ENCODE measurements at places on chromosomes 2 and 18.

DNA sequence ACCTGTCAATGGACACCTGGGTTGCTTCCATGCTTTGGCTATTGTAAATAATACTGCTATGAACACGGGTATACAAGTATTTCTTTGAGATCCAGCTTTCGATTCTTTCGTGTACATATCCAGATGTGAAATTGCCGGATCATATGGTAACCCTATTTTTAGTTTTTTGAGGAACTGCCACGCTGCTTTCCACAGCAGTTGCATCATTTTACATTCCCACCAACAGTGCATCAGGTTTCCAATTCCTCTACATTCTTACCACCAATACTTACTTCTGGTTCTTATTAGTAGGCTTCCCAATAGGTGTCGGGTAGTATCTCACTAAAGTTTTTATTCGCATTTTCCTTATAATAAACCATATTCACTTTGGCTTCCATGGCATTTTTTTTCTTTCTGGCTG, 69.6 kb downstream of the PID1 start:
- no peak for DNase-seq

- no peak for DNase-seq
These were observed 3.6 kb downstream of the HJURP start for GRCh38 chr2:233850745-233851144.

- DNase-seq, result no peak
These were observed 2.1 kb upstream of the ABCB6 start for GRCh38 chr2:219220652-219221402.

DNA sequence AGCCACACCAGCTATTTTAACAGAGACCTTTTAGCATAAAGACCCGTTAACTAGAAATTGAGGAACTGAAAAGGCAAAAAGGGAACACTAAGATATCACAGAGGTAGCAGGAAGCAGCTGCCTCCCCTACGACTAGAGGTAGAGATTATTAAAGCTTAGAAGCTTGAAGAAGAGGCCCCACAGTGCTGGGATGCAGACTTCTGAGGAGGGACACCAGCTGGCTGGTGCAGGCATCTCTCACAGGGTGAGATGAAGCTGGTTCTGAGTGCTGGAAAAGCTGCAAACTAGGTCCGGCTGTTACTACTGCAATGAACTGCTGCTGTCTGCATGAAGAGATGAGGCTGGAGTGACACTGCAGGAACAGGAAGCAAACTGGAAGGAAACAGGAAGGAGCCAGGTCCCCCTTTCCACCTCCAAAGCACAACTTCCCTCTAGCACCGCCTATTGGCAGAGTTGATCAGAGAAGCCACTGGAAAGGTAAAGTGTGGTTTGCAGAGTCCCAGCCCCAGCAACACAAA, 61.2 kb upstream of the MRPS9 start:
- DNase-seq, result no peak

DNA sequence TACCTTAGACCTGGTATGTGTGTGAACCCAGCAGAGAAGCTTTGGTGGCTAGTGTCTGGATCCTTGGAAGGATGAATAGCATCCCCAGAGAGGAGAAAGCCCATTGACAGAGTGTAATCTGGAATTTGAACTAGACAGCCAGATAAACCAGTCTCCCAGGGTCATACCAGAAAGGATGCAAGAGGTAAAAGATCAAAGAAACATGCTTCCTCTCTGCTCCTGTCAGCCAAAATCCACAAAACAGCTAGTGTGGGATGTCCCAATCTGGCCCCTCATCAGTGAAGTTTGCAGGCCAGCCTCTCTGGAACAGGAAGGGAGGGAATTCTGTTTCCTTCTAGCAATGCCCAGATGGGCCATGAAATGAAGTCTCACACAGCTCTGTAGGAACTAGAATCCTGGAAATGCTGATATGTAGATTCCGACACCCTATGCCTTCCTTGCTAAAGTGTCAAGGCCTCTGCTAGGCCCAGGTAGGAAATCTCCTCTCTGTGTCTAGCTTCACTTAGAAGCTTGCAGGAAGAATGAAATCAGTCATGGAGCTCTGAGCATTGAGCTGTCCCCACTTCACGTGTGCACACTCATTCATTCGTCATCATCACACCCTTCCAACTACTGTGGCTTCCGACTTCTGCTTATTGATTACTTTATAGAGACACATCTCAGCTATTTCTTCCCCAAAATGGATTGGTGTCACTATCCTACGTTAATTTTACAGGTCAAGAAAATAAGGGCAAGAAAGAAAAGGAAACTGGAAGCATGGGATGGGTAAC, 38.0 kb downstream of the EVA1A start:
- DNase-seq, result no peak
